ENCODE measurements at places on chromosomes 1 and 21.

- DNase-seq, result no peak
These were observed 123.9 kb downstream of the NRDC start for GRCh38 chr1:51754666-51755065.

DNA sequence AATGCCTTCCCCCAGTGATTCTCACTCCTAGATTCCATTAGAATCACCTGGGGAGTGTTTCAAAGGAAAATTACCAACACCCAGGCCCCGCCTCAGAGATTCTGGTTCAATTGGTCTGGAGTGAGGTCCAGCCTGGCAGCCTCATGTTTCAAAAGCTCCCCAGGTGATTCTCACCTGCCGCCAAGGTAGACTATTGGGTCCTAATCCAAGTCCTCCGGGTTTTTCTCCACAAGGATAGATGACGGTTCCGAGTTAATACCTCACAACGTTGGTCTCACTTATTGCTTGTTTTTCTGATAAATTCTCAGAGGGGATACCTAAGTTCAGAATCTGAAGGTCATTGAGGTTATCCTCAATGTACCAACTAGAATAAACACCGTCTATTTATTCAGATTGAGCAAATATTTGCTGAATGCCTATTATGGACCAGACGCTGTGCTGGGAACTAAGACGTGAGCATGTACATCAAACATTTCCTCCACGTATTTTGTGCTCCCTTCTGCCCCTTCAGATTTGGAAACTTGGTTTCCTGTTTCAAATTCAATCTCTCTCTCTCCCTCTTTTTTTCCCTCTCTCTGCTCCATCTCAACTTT, 97.5 kb downstream of the SEC16B start:
- no peak for DNase-seq

- no peak for DNase-seq
These were observed 283.5 kb upstream of the ADAMTS5 start for GRCh38 chr21:27250366-27250765.

DNA sequence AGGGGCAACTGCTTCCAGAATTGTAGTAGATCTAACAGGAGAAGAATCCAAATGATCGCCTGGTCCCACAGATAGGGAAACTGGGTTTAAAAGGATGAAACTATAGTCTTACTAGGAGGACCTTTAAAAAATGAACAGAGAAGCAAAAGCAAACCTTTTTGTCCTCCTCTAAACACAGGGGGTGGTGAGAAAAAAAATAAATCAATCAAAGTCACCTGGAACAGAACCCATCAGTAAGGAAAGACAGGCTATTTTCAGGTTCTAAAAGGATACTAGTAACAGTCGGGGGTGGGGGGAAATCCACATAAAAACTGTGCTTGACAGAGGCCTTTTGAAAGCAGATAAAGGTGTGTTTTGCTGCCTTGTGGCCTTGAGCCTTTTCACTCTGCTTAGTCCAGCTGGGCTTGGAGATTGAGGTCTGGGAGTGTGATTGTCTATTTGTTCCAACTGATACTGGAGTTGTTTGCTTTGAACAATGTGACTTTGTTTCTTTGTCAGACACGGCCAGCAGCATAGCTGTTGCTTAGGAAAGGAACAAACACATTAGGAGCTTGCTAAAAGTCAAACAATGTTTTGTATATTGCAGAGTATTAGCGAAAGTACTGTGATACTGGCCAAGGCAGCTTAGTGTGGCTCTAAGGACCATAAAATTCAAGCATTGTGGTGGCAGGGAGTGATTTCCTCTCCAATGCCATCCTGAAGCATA, 141.1 kb upstream of the IRF2BP2 start:
- no peak for DNase-seq

GRCh38 chr1:61277121-61277690, 194.8 kb downstream of the NFIA start:
- no peak for DNase-seq

DNA sequence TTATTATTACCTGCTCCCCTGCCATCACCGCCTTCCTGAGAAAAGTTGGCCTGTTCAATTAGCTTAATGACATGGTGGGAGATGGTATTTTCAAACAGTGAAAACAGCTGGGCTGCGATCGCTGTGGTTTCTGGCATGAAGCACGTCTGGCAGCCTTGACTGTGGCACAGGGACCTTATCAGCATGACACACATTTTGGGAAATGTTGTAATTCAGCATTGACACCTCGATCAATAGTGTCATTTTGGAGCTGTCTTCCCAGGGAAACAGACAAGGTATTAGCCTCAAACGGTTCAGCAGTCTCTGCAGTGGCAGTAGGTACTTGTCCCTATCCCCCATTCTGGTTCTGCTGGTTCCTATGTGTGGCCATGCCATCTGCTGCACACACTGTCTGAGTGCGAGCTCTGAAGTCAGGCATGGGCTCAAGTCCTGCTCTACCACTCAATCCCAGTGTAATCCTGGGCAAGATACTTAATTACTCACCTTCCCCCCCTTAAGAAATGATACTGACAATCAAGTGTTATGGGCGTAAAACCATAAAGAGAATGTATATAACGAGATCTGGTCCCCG, 154.5 kb upstream of the KCND3 start:
- DNase-seq, result no peak

GRCh38 chr1:22613572-22613918, 22.9 kb upstream of the C1QA start:
- DNase-seq, result no peak

- DNase-seq, result no peak
These were observed 88.7 kb downstream of the C1orf94 start for GRCh38 chr1:34265396-34265795.

DNA sequence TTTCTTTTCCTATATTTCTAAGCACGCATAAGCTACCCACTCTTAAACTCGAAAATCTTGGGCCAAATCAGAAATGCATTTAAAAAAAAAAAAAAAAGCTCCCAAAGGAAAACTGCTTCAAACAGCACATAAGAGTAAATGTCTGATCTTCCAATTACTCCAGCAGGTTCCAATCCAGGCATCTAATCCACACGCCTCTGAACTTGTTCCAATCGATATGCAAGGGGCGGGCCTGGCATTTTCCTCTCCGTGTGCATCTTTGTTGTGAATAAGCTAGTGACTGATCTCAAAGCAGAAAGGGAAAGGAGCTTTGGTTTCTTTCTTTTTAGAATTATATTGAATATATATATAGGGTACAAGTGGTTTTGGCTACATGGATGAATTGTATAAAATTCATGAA, 365.5 kb downstream of the PRDM2 start:
- DNase-seq, result no peak

DNA sequence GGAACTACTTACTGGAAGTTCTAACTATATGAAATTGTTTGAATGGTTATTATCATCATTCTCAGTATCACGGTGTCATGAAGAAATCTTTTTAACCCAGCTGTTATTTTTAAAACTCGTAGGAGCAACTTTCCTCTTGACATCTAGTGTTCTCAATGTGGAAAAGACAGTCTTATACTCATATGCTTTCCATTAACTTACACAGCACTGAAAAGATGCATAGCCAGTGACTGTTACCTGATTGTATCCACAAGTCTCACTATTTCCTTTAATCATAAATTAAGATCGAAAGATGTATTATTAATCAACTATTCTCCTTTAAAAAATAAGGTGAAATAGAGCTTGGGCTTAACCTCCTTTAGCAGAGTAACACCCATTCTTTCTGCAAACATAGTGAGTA, 59.7 kb upstream of the TNFSF4 start:
- DNase-seq, result no peak

DNA sequence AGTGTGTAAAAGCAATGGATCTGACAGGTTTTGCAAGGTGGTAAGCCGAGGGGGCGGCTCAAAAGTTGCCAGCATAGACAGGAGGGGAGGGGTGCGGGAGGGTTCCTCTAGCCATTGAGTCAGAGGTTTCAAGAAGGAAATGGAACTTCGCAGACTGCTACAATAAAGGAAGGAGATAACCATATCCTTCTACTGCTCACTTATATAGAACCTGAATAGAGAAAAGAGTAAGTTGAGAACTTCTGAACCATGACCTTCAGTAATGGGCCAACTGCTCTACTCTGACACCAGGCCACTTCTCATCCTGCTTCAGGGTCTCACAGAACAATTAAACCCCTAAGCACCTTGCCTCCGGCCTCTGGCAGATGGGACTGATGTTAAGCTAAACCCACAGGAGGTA, 26.3 kb upstream of the BCAR3 start:
- no peak for DNase-seq

- DNase-seq, result peak; percentile 25
These were observed 7.9 kb downstream of the CSTB start for GRCh38 chr21:43767984-43768867.

- peak; percentile 89 for DNase-seq
These were observed 12.1 kb downstream of the FOXD2 start for GRCh38 chr1:47449822-47450552.

DNA sequence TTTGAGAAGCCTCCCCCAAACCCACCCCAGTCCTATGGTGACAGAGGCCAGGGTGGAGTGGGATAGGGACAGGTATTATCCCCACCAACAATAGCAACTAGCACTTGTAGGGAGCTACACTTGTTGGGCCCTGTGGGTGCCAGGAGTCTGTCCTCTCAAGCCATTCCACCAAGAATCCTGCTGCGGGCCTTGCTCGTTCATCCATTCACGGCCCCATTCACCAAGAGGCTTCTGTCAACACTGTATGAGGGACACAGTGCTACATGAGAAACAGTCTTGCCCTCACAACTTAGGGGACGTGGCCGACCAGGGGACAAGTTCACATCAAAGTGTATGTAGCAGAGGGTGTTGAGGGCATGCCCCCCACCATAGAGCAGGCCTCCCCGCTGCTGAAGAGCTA, 18.9 kb downstream of the SHISA4 start:
- DNase-seq, result no peak

DNA sequence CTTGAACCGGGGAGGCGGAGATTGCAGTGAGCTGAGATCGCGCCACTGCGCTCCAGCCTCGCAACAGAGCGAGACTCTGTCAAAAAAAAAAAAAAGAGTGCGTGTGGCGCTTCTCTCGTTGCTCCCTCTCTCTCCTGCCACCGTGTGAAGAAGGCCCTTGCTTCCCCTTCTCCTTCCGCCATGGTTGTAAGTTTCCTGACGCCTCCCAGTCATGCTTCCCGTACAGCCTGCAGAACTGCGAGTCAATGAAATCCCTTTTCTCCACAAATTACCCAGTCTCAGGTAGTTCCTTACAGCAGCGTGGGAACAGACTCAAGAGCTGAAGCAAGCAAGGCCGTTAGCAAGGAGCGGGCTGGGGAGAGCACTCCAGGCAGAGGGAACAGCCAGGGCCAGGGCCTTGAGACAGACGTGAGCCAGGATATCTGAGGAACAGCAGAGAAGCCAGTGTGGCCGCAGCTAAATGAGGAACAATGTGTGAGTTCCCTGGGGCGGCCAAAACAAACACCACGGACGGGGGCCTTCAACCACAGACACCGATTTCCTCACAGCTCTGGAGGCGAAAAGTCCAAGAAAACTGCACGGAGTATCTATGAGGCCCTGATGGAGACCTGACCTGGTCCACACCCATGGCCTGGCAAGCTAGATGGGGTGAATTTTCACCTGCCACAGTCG, 54.2 kb upstream of the ETS2 start:
- DNase-seq, result no peak

DNA sequence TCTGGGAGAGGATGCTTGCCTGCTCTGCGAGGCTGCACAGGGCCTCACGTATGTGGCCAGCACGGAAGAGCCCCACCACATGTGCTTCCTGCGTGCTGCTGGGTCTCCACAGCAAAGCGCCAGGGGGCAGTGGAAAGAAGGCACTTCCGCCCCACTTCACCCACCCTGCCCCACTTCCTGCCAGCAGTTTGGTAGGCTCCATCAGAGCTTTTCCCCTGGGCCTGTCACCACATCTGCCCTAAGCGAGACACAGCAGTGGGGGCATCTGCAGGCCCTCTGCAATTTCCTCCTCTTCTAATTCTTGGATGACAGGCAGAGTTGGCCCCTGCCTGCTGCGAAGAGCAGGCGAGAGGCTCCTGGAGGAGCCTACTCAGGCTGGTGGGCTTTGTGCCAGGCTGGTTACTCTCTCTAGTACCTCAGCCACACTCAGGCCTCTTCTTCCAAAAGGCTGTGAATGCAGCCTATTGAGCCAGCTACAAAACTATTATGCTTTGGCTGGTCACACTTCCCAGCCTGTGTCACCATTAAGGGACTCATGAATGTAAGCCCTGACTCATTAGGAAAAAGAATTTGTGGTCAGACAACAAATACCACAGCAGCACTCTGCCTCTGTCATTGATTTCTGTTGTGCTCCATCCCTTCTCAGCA, 25.0 kb downstream of the CD244 start:
- DNase-seq, result no peak

GRCh38 chr1:173328961-173329360, 121.8 kb upstream of the TNFSF4 start:
- DNase-seq, result no peak

DNA sequence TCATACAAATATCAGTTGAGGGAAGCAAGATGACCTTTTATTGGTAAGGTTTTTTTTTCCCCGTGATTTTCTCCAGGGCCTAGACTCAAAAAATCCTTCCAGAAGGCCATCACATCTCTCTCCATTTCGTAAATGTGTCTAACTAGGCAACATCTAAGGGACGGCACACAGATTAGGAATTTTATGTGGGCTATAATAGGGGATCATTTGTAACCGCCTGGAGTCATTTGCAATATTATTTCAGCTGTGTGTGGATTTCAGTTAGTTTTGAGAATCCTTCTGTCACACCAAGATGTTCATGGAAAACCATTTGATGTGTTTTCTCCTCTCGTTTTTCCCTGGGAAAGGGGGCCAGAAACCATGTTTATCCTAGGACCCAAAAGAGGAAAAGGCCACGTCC, 63.1 kb downstream of the ATP5PO start:
- no peak for DNase-seq

GRCh38 chr1:11886986-11887665, 28.4 kb upstream of the NPPB start:
- DNase-seq, result no peak

DNA sequence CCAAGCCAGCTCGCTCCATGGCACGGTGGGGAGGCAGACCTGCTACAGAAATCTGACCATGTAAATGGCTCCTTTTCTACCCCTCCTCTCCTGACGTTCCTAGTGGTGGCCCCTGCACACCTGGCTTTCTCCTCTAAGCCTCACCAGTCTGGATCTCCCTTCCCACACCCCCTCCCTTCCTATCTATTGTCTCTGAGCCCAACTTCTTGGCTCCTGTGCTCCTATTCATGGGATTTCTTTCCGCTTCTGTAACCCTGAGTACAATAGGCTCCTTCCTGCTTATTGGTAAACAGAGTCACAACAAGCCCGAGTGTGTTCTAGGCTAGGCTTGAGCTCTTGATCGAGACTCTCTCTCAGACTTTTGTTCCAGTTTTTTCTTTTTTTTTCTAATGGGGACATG, 17.6 kb downstream of the OPTC start:
- DNase-seq, result no peak

DNA sequence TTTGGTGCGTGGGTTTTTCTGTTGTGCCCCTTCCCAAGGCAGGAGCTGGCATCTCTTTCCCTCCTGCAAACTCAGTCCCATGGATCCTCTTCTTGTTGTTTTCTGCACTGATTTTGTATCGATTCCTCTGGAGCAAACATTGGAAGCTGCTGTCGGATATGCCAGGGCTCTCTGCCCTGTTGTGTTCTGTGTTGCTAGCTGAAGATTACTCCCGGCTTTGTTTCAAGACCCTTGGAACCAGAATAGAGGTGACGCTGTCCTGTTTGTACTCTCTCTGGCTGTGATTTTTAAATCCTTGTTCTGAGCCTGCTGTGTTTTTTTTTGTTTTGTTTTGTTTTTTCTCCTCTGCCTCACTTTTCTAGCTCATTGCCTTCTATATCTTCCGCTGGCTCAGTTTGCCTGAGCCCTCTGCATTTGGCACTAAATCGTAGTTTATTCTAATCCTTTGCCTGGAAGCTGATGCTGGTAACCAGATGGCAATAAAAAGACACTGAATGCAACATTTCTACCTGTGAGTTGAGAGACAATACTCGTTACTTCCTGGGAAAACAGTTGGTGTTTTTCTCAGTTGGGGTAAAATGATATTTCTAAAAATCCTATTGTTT, 67.0 kb downstream of the BACH1 start:
- DNase-seq, result no peak

- no peak for DNase-seq
These were observed 8.6 kb upstream of the SEMA4A start for GRCh38 chr1:156144742-156145141.

All from WTC11 (cell line).